Activated CD4-positive, alpha-beta T cell treated with anti-CD3 and anti-CD28 coated beads, Interleukin-2, amount 50 U/mL, for 48 hours (primary cell): ENCODE measurements at places on chromosomes 2 and 18.

DNA sequence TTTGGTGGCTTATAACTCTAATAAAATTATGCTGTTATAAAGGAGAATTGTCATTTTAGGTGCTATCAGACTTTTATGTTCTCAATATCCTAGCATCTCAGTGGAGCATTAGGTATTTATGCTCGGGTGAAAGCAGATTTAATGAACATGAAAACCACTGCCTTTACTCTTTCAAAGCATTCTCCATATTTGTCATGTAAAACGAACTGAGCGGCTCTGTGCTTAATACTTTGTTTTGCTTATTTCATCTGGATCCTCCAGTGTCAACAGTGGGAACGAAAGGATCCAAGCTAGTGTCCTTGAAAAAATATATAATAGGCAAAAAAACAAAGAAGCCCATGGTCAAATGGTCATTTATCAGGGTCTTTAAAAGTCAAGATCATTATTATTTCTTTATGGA is 53.5 kb downstream of the THSD7B start:
- no peak for DNase-seq

GRCh38 chr2:161847910-161848309 is 223.7 kb downstream of the SLC4A10 start:
- DNase-seq: no peak

DNA sequence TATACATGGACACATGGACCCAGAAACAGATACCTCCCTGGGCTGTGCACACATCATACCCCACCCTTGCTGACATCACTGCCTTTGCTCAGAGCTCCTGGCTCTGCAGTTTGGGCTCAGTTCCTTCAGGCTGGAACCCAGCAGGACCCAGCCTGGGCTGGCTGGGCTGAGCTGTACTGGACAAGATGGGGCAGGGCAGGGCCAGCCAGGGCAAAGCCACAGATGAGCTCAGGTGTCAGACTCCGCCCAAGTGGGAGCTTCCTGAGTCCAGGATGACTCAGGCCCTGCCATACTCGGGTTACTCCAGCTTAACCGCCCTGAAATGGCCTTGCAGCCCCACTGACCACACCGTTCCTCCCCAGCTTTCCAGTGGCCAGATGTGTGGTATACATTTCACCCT is 284.9 kb downstream of the OSR1 start:
- no peak for DNase-seq

GRCh38 chr2:241901500-241902351 is 32.2 kb downstream of the RTP5 start:
- no peak for DNase-seq

- no peak for DNase-seq
These were observed 149.4 kb downstream of the SP3 start for GRCh38 chr2:173815772-173816171.

- DNase-seq: no peak
These were observed 83.4 kb downstream of the SLC25A12 start for GRCh38 chr2:171810422-171811244.

DNA sequence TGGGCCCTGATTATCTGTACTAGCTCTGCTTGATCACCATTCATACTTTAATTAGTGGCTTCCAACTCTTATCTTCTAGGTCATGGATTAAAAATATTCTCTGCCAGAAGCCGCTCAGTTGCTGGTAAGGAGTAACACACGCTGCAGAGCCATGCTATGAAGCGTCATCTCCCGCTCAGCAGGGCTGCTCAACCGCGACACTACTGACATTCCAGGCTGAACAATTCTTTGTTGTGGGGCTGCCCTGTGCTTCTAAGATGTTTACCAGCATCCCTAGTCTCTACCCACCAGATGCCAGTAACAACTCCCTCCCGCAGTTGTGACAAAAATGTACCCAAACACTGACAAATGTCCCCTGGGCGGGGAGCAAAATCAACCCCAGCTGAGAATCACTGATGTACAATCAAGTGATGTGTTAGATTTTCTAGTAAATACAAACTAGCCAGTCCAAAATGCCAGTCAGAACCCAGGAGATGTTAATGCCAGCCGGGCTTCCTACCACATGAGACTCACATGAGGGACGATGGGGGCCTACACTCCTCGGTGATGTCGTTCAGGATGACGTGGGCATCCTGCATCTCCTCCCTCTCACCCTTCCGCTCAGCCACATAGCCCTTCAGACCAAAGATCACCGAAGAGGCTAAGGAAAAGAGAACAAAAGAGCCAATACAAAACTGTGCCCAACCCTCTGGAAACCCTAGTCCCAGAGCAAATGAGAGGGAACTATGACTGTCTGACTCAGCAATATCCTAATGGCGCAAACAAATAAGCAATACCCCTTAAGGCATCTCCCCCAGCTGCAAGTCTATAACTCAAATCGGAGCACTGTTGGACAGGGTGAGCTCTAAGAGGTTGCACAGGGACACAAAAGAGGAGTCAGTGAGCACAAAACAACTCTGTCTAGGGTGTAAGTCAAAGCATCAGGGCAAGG is 15.6 kb downstream of the ILKAP start:
- no peak for DNase-seq

GRCh38 chr18:76524900-76525698 is 30.1 kb upstream of the ZNF516 start:
- DNase-seq: no peak
